ENCODE measurements at places on chromosomes 7 and 10.

DNA sequence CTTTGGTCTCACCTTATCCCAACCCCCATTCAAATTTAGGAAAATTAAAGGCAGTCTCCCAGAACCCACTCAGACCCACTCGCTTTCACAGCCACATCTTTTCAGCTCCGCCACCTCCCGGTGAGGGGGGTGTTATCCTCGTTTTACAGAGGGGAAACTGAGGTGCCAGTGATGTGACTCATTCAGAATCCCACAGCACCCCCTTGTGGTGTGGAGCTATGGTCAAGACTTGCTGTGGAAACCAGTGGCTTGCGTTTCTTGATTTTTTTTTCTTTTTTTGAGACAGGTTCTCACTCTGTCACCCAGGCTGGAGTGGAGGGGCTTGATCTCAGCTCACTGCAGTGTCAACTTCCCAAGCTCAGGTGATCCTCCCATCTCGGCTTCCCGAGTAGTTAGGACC, 27.6 kb downstream of the SLC35G1 start:
- DNase-seq, result no peak

GRCh38 chr10:132955479-132955878, 13.1 kb upstream of the CFAP46 start:
- DNase-seq, result no peak

- DNase-seq, result no peak
Measured at GRCh38 chr10:4151466-4151865, 366.5 kb upstream of the KLF6 start.

GRCh38 chr10:123380491-123381085, 226.4 kb downstream of the BUB3 start:
- DNase-seq, result no peak

DNA sequence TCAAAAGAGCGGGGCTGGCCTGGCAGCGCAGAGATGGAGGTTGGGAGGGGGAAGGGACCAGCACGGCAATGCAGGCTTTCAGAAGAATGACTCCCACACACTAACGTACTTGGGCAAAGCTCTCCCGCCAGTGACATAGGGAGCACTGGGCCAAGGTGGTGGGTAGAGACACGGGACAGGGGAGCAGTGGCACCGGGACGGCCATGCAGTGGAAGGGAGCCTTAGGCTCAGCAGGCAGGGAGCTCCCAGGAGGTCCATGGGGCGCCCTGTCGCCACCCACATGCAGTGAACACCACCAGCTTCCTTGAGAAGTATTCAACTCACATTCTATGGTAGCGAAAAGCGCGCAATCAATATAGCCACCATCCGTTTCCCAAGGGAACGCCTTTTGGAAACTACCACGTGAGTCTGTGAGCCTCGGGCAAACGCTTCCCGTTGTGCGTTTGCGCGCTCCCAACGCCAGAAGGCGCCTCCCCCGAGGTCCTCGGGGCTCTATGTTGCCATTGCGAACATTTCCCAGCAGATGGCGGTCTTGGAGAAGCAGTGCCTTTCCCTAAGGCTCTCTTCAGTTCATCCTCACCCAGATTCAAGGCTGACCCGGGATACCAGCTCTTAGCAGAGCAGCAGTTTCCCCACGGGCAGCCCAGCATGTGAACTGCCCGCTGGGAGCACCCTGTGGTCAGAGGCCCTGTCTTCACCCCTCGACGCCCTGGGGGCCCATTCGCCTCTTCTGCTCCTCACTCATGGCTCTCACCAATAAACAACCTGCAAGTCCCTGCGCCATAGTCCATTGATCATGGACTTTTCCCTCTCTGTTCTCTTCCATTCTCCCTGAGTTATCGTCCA, 16.4 kb upstream of the OPALIN start:
- peak; percentile 87 for DNase-seq

DNA sequence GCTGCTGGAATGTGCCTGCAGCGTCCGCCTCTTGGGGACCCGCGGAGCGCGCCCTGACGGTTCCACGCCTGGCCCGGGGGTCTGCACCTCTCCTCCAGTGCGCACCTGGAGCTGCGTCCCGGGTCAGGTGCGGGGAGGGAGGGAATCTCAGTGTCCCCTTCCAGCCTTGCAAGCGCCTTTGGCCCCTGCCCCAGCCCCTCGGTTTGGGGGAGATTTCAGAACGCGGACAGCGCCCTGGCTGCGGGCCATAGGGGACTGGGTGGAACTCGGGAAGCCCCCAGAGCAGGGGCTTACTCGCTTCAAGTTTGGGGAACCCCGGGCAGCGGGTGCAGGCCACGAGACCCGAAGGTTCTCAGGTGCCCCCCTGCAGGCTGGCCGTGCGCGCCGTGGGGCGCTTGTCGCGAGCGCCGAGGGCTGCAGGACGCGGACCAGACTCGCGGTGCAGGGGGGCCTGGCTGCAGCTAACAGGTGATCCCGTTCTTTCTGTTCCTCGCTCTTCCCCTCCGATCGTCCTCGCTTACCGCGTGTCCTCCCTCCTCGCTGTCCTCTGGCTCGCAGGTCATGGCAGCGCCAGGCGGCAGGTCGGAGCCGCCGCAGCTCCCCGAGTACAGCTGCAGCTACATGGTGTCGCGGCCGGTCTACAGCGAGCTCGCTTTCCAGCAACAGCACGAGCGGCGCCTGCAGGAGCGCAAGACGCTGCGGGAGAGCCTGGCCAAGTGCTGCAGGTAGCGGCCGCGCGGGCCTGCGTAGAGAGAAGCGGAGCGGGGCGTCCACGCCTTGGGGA, 645 bp downstream of the SLC26A4 start:
- DNase-seq, result peak; percentile 42

DNA sequence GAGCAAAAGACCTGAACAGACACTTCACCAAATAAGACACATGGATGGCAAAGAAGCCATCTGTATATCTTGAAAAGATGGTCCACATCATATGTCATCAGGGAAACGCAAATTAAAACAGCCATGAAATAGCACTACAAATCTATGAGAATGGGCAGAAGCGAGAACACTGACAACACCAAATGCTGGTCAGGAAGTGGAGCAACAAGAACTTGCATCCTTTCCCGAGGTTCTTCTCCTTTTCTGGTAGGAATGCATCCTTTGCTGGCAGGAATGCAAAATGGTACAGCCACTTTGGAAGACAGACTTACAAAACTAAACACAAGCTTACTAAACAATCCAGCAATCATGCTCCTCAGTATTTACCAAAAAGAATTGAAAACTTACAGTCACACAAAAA, 60.0 kb downstream of the PIK3AP1 start:
- DNase-seq, result no peak

DNA sequence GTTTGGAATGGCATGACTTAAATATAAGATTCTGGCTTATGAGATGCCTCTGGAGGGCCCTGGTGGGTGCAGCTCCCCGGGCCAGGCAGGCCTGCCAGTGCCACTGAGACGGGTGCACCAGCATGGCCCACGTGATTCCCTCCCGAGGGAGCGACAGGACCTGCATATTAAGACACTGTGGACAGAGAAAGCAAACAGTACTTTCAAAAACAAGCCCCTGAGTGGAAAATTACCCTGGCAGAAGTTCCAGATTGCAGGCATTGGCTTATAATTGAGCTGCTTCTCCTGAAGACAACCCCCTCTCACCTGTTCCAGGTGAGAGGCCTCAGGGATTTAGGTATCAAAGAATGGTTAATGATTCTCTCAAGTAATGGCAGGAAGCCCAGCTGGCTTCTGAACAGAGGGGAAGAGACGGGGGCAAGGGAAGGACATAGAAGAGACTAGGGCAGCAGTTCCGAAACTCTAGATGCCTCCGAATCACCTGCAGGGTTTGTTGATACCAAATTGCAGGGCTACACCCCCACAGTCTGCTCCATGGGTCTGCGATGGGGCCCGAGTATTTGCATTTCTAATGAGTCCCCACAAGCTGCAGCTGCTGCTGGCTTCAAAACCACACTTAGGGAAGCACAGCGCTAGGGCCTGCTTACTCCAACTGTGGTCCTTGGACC, 66.0 kb upstream of the DOCK1 start:
- DNase-seq, result peak; percentile 52

DNA sequence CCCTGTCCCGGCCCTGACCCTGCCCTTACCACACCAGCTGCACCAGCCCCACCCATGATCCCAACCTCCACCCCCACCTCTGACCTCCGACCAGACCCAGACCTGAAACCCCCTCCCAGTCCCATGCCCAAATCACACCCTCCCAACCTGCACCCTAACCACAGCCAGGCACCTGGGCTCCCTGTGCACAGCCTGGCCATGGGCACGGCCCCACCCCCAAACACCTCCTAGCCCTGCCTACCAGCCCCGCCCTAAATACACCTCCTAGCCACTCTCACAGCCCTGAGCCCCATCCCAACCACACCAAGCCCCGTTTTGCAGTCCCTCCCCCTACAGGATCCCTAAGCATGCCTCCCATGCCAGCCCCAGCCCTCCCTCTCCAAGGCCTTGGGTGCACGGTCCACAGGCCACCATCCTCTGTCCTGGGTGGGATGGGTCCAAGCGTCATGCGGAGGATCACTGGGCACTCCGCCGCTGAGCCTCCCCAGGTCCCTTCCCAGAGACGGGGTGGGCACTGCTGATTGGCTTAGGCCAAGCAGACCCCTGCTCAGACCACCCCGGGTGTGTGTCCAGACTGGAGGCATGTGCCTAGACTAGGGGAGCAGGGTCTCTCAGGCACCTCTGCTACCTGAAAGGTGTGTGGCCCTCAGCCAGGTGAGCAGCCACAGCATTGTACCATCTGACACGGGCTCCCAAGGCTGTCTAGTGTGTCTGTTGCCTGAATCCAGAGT, 30.1 kb downstream of the INSIG1 start:
- no peak for DNase-seq

GRCh38 chr10:131703541-131703940, 197.3 kb upstream of the PPP2R2D start:
- no peak for DNase-seq

DNA sequence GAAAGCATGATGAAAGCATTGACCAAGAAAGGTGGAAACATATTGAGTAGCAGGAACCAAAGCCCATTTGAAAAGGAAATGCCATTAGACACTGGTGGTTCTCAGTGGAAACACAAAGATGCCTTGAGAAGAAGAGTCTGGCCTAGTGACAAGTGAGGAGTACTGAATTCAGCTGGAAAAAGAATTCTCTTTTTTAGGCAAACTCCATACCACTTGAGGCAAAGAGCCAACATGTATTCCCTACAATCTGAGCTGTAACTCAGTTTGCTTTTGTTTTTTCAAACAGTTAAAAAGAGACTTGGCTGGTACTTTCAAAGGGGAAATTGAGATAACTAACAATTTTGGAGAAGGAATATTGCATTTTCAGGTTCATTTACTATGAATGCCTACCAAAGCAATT, 624.0 kb downstream of the NRG3 start:
- DNase-seq, result no peak

- DNase-seq, result peak; percentile 31
Measured at GRCh38 chr10:59793919-59794318, 40.7 kb upstream of the MRLN start.

DNA sequence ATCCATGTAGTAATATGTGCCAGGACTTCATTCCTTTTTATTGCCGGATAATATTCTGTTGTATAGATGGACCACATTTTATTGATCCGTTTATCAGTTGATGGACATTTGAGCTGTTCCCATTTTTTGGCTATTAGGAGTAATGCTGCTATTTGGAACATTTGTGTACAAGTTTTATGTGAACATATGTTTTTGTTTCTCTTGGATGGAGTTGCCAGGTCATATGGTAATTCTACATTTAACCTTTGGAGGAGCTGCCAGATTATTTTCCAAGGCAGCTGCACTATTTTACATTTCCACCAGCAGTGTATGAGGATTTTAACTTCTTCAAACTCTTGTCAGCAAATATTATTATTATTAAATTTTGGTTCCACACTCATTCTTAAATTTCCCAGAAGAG, 59.2 kb downstream of the C10orf90 start:
- DNase-seq, result peak; percentile 66

All from renal pelvis (tissue), 12 donors.